Fibroblast of villous mesenchyme (primary cell): ENCODE measurements at places on chromosomes 7 and 10. TPM values are rescaled to one million over a fixed set of nuclear protein-coding genes. Genes with fewer than 3 reads are reported as not detected.

Gene SHH
- not detected in 2 replicates for total RNA-seq

- no peak for DNase-seq
Measured at GRCh38 chr10:132702601-132703418, 83.1 kb downstream of the NKX6-2 start.

DNA sequence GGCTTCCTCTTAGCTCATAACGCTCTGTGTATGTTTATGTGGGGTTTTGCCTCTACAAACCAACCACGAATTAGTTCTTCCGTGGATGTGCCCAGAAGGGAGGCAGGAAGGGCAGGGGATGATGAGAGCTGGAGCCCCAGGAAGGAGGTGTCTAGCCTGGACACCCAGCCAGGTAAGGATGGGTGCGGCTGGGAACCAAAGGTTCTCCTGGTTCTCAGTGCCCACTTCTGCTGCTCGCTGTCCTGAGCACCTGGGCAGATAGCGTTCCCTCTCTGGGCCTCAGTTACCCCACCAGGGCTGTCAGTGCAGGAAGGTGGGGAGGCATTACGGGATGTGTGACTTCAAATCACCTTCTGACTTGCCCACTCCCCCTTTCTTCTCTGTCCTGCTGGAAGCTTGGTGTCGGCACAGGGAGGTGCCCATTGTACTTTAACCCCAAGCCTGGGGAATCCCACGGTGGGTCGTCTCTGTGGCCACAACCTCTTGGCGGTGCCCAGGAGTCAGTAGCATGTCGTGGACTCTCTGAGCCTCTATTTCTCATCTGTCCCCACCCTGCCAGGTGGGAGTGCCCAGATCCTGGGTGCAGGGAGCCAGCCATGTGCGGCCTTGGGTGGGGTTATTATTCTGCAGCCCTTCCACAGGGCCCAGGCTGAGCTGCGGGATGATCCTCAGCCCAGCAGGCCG, 18.7 kb upstream of the PCBD1 start:
- DNase-seq, result no peak

- no peak for DNase-seq
Measured at GRCh38 chr10:77960829-77961329, 34.3 kb upstream of the DLG5 start.

GRCh38 chr10:33293531-33294170, 40.8 kb downstream of the NRP1 start:
- no peak for DNase-seq

GRCh38 chr7:151905353-151905752, 28.4 kb upstream of the PRKAG2 start:
- no peak for DNase-seq

Gene SPDYE3
- total RNA-seq, result under 0.01 TPM in 1 of 2 replicates, not detected in the other

Gene ACHE
- not detected in 2 replicates for total RNA-seq

- no peak for DNase-seq
Measured at GRCh38 chr10:5933909-5934546, 43.3 kb downstream of the IL15RA start.

DNA sequence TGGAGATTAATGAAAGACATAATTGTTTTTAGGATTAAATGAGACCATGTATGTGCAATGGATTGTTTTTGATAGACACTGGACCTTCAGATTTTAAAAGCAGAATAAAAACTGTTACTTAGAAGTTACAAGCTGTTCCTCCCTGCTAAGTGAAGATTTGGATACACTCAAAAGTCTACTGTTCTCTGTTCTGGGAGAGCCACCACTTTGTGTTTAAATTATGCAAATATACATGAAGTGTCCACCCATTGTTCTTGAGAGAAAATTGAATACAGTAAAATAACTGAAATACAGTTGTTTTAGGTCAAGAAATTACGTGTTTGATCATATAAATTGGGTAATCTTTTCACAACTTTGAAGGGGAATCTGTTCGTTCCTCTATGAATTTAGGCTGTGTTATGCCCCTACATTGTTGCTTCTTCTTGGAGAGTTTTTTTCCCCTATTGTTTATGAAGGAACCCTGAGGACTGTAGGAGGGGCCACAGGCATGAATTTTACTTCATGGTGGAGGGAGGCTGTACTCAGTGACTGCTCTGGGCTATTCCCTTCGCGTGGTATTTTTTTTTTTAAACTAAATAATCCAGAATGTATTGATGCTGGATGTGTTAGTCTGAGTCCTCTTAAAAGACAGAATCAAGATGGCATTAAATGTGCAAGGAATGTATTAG, 18.6 kb upstream of the VCL start:
- no peak for DNase-seq

DNA sequence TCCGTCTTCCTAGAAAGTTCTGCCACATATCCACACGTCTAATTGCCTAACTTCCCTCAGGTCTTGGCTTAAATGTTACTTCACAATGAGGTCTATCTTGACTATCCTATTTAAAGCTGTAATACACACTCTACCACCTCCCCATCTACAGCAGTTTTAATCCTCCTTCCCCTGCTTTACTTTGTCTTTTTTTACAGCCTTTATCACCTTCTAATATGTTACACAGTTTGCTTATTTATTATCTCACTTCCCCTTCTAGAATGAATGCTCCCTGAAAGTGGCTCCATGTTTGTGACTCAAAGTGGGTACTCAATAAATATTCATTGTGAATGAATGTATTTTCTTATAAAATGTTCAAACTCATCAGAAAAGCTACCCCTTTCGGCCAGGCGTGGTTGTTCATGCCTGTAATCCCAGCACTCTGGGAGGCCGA, 13.6 kb upstream of the MICU1 start:
- no peak for DNase-seq

DNA sequence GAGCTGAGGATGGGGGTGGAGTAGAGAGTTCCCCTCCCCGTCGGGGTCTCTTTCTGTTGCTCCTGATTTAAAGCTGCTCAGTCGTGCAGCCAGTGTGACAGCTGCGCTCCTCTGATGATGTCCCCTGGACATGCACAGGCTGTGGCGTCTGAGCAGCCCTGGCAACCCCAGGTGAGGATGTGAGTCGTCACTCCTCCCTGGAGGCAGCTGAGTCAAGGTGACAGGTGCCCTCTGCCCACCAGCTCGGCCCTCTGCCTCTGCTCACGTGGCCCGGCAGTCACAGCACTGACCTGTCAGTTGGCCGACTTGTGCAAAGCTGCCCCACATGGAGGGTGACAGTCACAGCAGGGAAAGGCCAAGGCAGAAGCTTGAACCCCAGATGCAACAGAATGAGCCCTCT, 33.9 kb downstream of the ANXA8 start:
- DNase-seq, result no peak

DNA sequence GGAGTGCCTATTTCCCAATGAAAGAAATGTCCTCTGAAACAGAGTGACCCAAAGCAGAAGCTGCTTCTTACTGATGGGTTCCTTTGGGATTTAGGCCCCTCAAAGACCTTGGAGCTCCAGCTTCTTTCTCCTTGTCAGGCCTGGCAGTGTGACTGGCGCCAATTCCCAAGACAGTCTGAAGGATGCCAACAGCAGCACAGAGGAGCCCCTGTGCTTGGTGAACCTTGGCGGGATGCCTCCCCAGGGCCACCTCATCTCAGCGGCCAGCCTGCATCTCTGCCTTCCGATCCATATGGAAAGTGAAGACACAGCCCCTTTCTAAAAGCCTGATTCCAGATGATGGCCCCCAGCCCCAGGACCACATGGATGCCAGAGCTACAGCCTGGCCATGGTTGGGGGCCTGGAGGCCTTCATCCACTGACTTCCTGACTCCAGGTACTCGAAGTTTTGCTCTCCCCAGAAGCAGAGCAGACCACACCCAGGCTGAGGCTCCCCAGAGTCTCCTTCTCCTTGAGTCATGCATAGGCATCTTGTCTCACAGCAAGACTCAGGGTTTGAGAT, 45.4 kb downstream of the FBXW4 start:
- DNase-seq, result no peak

DNA sequence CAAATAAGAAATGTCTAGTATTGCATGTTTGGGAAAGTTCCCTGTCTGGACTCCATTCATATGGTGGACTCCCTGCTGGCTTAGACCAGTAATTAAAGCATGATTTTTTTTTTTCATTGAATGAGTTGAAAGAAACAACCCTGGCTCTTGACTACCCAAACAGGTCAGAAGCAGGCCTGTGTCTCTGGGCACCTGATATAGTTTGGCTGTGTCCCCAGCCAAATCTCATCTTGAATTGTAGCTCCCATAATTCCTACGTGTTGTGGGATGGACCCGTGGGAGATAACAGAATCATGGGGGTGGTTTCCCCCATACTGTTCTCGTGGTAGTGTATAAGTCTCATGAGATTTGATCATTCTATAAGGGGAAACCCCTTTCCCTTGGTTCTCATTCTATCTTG, 206.2 kb downstream of the TMEM178B start:
- no peak for DNase-seq

- peak; percentile 65 for DNase-seq
Measured at GRCh38 chr7:107920048-107920772, 29.2 kb downstream of the DLD start.

DNA sequence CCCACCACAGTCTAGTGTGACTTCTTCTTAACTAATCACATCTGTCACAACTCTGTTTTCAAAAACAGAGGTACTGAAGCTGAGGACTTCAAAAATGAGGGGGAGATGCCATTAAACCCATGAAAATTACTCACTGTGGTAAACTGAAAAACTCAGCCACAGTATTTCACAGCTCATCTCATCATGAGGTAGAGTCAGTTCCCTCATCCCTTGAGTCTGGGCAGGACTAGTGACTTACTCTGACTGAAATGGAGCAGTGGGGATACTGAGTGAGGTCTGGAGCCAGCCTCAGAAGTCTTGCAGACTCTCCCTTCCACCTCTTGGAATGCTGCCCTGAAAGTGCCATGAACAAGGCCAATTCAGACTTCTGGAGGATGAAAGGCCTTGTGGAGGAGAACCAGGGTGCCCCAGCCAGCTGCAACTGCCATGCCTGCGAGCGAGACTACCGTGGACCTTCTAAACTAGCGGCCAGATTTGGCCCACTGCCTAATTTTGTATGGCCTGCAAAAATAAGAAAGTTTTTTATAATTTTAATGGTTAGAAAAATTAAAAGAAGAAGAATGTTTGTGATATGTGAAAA, 24.7 kb upstream of the ANKRD1 start:
- DNase-seq, result no peak

Gene FAM221A
- total RNA-seq, result 0.43 and 0.64 TPM in 2 replicates

GRCh38 chr10:129411772-129412171, 55.3 kb upstream of the MGMT start:
- no peak for DNase-seq

Gene FGFBP3
- total RNA-seq, result 0.86 and 0.97 TPM in 2 replicates

Gene SMKR1
- total RNA-seq, result not detected in 2 replicates

GRCh38 chr10:52312942-52313255, 1.2 kb upstream of the DKK1 start:
- DNase-seq, result no peak

DNA sequence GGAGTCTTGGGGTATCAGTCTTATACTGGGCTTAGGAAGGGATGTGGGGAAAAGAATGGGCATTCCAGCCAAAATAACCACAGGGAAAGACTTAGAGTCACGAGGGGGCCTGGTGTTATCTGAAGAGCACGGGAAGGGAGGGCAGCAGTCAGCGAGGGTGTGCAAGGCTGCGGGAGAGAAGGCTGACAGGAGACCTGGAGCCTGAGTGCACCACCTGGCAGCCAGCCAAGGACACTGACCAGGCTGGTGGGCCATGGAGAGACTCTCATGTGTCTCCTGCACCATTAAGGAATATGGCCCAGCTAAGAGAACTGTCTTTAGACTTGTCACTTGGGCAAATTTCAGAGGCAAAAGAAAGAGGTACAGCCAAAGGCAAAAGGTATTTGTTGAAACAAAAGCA, 69.6 kb downstream of the PKD1L1 start:
- no peak for DNase-seq

Gene NKX2-3
- not detected in 2 replicates for total RNA-seq

DNA sequence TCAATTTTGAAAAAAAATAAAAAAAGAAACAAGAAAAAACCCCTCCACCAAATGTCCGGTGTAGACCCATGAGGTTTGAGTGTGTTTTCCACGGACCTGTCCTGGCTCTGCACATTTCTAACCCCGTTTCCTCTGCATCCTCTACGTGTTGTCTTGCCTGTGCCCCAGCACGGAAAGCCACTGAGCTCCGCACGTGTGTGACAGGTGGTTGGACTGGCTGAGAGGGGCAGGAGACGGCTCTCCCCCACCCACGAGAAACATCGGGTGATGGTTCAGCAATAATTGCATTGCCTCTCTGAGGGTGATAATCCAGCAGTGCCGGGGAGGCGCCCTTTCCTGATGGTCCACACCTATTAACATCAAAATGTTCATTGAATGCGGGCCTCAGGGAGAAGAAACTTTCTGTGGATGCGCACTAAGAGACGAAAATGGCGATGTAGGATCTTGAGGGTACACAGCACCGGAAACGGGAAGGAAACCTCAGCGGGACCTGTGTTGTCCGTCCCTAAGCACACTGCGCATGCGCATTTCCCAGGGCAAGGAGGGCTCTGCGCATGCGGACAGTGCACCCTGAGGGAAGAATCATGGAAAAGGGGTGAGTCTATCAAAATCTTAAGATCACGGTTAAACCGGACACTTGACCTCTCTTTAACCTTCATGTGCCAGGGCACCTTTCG, 470.1 kb upstream of the ADARB2 start:
- DNase-seq, result no peak

Gene SFRP4
- 0.32 and 0.43 TPM in 2 replicates for total RNA-seq

Gene TMEM184A
- 0.64 and 0.86 TPM in 2 replicates for total RNA-seq

Gene CALCR
- total RNA-seq, result under 0.01 TPM in 1 of 2 replicates, not detected in the other

DNA sequence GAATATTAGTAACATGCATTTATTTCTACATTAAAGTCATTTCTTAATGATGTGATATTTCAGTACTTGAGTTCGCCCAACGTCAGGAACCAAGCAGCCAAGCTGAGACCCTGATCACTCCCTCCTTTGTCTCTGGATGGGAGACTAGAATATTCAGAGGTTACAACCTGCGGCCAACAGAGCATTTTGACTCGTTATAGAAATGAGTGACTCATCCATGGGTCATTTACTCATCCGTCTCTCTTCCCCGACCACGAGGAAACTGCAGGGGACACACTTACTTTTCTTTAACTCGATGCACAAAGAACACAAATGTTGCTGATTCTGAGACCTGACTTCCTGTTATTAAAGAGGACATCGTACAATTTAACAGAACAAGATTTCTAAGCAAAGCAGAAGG, 343.3 kb downstream of the FRMD4A start:
- peak; percentile 63 for DNase-seq

- DNase-seq, result no peak
Measured at GRCh38 chr10:112701211-112701877, 248.7 kb upstream of the TCF7L2 start.

Gene ST8SIA6
- total RNA-seq, result not detected in 2 replicates

GRCh38 chr10:110698340-110698739, 54.2 kb downstream of the RBM20 start:
- no peak for DNase-seq

GRCh38 chr7:22732556-22733126, 5.6 kb downstream of the IL6 start:
- DNase-seq, result peak; percentile 26
